ENCODE measurements at places on chromosomes 4 and X. TPM values are rescaled to one million over a fixed set of nuclear protein-coding genes. Genes with fewer than 3 reads are reported as not detected.

Gene PNMA6A
- total RNA-seq = 2.4 TPM

Gene KLF3
- total RNA-seq = not detected

Gene SPARCL1
- not detected for total RNA-seq

Gene KIF4A
- 43.4 TPM for total RNA-seq
